A172 (cell line): ENCODE measurements at places on chromosomes 1 and 21.

DNA sequence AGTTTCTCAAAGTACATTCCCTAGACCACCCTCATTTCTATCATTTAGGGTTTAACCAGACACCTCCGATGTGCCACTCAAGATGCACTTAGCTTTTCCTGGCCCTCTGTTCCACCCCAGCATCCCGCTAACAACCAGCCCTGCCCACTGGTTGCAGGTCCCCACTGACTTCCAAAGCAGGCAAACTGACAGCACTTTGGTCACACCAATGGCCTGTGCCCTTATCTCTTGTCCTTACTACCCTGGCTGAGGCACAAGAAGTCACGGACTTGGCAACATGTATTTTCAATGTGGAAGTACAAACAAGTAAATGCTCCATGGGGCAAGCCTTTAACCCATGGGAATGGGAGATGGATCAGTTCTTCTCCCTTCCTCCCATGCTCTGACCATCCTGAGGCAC is 357.1 kb downstream of the OMA1 start:
- no peak for DNase-seq

DNA sequence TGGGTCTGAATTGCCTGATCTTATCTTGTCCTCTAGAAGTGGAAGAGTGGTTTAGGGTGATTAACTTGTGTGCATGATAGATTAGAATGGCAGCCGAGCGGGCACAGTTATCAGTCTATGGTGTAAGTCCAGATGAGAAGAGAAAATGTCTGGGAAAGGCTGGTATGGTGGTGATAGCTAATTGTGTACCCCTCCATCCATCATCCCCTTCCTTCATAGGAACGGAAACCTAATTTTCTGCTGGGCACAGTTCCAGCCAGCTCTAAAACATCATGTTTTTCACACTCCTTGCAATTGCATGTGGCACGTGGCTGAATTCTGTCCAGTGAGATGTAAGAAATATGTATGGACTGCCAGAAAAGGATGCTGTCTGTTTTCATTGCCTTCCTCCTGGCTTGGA is 40.9 kb upstream of the ZP4 start:
- DNase-seq: no peak

- no peak for DNase-seq
Measured at GRCh38 chr21:37244501-37245095, 22.5 kb downstream of the VPS26C start.

DNA sequence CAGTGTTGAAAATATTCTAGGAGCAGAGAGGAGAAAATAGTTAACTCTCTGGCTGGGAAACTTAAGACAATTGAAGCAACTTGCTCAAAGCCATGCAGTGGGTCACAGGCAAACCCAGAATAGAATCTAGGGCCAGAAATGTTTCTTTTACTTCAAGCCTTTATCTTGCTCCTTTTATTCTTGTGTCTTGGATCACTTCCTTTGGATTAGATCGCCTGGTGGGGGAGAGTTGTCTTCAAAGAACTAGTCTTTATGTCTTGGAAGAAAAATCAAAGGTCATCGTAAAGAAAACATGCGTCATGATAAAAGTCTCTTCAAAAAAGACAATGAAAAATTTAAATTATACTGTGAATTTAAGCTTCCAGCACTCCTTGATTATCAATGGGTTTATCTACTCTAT is 493.6 kb upstream of the USP24 start:
- DNase-seq: no peak
